ENCODE measurements at places on chromosomes 5 and 9.
A peak's percentile ranks its signal among the peaks of the same experiment; 100 is the strongest.

DNA sequence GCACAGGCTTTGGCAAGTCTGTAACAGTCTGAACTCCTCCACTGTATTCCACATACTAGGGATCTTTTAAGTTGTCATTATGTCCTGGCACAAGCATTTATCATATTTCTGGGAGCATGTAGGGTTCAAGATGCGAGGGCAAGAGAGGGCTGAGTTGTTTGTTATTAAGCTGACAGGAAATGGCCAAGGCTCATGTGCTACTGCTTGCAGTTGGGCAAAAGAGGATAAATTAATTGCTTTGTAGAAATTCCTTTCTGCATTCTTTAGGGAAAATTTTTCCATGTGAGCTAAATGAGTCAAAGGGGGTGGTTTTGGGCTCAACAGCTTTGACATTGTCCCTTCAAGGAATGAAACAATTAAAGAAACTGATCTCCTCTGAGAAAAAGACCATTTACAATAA lies 35.4 kb downstream of the DOCK8 start:
- H3K4me1 ChIP-seq, result no peaks in the 10 kb centered on the region
- H3K27ac ChIP-seq, result no peak overlapping the region
- no peaks in the 10 kb centered on the region for H3K36me3 ChIP-seq

- no peak for DNase-seq
- no peak overlapping the region for H3K4me3 ChIP-seq
- H3K27ac ChIP-seq, result no peak overlapping the region
- no peaks in the 10 kb centered on the region for H3K27me3 ChIP-seq
- H3K36me3 ChIP-seq, result no peaks in the 10 kb centered on the region
- no peaks in the 10 kb centered on the region for H3K4me1 ChIP-seq
These were observed 394.0 kb downstream of the DMRTA1 start for GRCh38 chr9:22840641-22841040.

DNA sequence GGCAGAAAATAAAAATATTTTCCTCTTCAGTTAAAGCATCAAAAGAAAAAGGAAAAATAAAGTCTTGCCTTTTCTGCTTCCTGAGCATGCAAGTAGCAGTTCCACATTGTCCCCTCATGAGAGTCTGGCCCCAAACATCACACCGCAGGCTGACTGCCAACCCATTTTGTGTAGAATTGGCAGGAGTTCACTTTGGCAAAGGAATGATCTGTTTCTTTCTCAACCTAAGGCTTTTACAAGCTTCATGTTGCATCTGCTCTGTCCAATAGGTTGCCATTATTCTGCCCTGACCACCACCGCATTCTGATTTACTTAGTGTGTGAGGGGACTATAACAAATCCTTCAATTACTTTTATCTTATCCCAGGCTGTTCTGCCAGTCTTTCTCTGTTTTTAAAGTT lies 249.5 kb downstream of the ISL1 start:
- H3K36me3 ChIP-seq, result no peaks in the 10 kb centered on the region
- no peak overlapping the region for H3K27ac ChIP-seq
- H3K4me1 ChIP-seq, result no peaks in the 10 kb centered on the region

- H3K27ac ChIP-seq, result no peak overlapping the region
- no peak for DNase-seq
- no peaks in the 10 kb centered on the region for H3K4me1 ChIP-seq
These were observed 8.9 kb downstream of the LCN1 start for GRCh38 chr9:135530146-135530545.

- H3K27ac ChIP-seq, result peak overlapping the region; percentile 93
- H3K27me3 ChIP-seq, result no peaks in the 10 kb centered on the region
- H3K4me1 ChIP-seq, result peaks cover 24% of the 10 kb centered on the region
- no peaks in the 10 kb centered on the region for H3K36me3 ChIP-seq
These were observed 55.4 kb upstream of the PPARGC1B start for GRCh38 chr5:149674686-149675085.

GRCh38 chr5:72537166-72537565 lies 30.0 kb upstream of the ZNF366 start:
- no peak for DNase-seq
- no peak overlapping the region for H3K27ac ChIP-seq
- no peak overlapping the region for H3K4me3 ChIP-seq
- H3K4me1 ChIP-seq, result no peaks in the 10 kb centered on the region
- H3K27me3 ChIP-seq, result no peaks in the 10 kb centered on the region

DNA sequence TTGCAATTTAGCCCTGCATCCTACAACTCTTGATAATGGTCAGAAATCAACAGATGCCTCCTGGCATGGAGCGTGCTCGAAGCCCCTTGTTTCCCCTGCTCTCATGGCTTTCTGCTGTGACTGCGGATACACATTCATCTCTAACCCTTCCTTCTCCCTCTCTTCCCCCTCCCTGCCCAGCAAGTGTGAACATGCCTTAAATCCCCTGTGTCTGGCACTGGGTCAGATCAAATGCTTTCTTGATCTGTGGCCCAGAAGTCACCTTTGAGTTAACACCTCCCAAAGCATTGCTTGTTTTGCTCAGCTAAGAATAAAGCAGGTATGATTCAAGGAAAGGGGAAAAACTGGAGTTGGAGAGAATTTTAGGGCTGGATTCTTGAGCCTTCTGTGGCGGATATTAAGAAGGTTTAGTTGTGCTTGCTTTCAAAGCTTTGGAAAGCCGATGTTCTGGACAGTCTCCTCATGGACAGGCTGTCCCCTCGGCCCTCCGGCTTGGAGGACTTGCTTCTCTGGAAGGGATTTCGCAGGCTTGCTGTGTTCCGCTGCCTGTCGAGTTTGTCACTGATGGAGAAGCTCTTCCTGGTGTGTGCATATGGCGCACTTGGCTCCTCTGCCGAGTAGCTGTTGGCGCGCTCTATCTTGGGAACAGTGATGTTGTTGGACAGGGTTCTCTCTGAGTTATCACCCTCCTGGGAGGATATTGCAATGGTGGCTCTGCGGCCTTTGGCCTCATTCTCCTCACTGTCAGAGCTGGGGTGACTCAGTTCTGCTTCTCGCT lies 121.3 kb upstream of the KLF9 start:
- H3K4me3 ChIP-seq, result no peak overlapping the region
- no peak for DNase-seq
- no peaks in the 10 kb centered on the region for H3K4me1 ChIP-seq
- H3K27ac ChIP-seq, result no peak overlapping the region

GRCh38 chr9:134338394-134339182 lies 12.3 kb downstream of the RXRA start:
- no peak overlapping the region for H3K4me3 ChIP-seq
- H3K27me3 ChIP-seq, result no peaks in the 10 kb centered on the region
- H3K27ac ChIP-seq, result no peak overlapping the region
- no peak for DNase-seq

DNA sequence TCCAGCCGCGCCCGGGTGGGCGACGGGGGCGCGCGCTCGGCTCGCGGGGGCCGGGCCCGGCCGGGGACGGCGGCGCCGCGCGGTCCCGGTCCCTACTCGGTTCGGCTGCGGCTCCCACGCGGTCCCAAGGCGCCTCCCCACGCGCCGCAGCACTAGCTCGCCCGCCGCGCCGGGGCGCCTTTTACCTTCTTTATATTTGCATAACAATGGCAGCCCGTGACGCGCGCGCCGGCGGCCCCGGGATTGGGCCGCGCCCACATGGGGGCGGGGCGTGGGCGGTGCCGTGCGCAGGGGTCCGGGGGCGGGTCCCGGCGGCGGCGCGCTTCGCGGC lies at the start of gene NRARP:
Gene NRARP, minus strand, starts transcription at position 154 of the 331 bp plus-strand sequence. CDS start 343 bp downstream, outside the sequence.
- peak; percentile 96 for DNase-seq
- H3K4me1 ChIP-seq, result peaks cover 65% of the 10 kb centered on the region
- no peaks in the 10 kb centered on the region for H3K36me3 ChIP-seq
- no peaks in the 10 kb centered on the region for H3K27me3 ChIP-seq

GRCh38 chr5:173670130-173670651 lies 53.7 kb upstream of the BOD1 start:
- H3K36me3 ChIP-seq, result no peaks in the 10 kb centered on the region
- no peak overlapping the region for H3K27ac ChIP-seq
- H3K27me3 ChIP-seq, result no peaks in the 10 kb centered on the region
- H3K4me3 ChIP-seq, result no peak overlapping the region

DNA sequence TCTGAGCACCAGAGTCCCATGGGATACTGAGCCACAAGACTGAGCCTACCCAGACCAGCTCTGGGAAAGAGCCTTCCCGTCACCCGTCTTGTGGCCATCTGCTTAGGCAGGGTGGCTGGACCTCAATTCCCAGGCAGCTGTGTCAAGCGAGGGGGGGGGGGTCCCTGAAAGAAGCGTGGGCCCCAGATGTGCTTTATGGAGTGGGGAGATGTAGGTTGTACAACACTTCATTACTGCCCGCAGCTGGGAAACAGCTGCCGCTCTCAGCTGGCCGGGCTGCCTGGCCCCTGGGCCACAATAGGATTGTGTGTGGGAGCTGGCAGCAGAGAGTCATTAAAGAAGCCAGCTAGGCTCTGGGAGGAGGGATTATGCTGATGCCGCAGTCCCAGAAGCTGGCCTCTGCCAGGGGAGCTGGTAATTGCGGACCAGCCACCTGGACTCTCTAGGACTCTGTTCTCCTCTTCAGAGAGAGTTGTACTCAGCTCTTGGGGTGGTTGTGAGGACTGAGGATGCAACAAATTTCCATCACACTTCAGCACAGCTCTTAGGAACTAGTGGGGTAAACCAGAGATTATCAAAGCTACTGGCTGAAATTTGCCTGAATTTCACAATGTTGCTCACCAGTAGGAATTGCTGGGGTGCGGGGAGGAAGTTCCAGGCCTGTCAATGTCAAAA lies 145.4 kb downstream of the GADD45G start:
- no peaks in the 10 kb centered on the region for H3K36me3 ChIP-seq
- H3K4me3 ChIP-seq, result no peak overlapping the region
- no peaks in the 10 kb centered on the region for H3K4me1 ChIP-seq
- no peak overlapping the region for H3K27ac ChIP-seq
- peak; percentile 26 for DNase-seq
- H3K27me3 ChIP-seq, result no peaks in the 10 kb centered on the region

GRCh38 chr5:56161927-56162326 lies 71.2 kb downstream of the ANKRD55 start:
- no peaks in the 10 kb centered on the region for H3K36me3 ChIP-seq
- no peak overlapping the region for H3K4me3 ChIP-seq
- H3K4me1 ChIP-seq, result no peaks in the 10 kb centered on the region

DNA sequence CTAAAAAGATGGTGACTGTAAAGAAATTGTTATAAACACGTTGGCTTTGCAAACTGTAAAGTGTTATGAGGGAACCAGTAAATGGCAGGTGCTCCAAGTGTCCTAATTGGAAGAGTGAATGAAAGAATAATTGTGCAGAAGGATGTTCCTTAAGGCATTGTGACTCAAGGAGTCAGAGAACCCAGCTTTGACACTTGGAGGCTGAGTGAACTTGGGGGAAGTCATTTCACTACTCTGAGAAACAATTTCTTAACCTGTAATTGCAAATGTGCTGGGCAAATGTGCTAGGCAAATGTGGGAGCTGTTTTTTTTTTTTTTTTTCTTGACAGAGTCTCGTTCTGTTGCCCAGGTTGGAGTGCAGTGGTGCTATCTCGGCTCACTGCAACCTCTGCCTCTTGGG lies 84.0 kb upstream of the TNFSF8 start:
- DNase-seq, result no peak
- H3K4me1 ChIP-seq, result peaks cover 4% of the 10 kb centered on the region
- H3K36me3 ChIP-seq, result no peaks in the 10 kb centered on the region
- no peak overlapping the region for H3K27ac ChIP-seq

DNA sequence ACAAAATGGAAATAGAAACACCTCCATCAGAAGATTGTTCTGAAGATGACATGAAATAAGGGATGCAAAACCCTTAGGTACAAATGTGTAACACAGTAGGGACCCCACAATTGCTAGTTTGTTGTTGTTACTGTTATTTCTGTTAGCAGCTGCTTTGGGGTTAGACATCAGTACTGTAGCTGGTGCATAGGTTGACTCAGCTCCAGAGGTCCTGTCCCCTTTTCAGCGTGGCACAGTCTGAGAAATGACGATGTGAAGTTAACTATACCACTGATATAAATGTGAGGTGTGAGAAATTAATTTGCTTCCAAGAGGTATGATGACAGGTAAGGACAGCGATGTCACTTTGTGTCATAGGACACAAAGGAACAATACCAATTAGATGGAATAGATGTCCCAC lies 384.6 kb upstream of the KLF4 start:
- no peak overlapping the region for H3K4me3 ChIP-seq
- H3K36me3 ChIP-seq, result no peaks in the 10 kb centered on the region
- no peaks in the 10 kb centered on the region for H3K4me1 ChIP-seq
- no peaks in the 10 kb centered on the region for H3K27me3 ChIP-seq
- H3K27ac ChIP-seq, result no peak overlapping the region

GRCh38 chr5:172077664-172078425 lies 71.4 kb upstream of the FBXW11 start:
- DNase-seq, result peak; percentile 56
- no peak overlapping the region for H3K27ac ChIP-seq
- H3K27me3 ChIP-seq, result no peaks in the 10 kb centered on the region
- peaks cover 20% of the 10 kb centered on the region for H3K36me3 ChIP-seq
- no peaks in the 10 kb centered on the region for H3K4me1 ChIP-seq

DNA sequence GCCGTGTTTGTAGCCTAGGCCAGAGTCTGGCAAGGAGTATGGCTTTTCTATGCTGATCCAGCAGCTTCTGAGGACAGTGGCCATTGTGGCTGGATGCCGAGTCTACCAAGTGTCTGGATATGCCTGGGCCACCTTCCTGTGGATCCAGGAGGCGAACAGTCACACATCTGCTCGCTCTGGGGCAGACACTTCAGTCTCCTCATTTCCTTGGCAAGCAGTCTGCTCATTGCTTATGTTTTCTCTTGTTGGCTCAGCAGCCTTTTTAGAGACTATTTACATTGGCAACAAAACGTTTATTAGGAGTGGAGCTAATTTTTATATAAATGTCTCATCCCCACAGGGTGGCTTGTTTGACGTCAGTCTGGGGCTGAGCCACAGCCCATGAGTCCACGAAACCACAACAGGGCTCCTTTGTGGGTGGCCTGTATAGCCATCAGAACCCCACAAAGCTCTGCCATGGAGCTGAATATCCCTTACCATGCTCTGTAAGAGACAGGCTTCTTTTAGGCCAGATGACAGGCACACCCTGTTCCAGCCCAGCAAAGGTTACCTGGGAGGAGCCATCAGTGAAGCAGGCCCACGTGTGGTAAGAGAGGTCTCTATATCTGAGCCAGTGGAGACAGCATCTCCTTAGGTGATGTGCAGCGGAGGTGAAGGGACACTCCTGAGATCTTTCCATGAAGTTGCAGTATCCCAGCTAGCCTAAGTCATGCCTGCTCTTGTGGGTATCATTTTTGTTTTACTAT lies 221.7 kb downstream of the DIRAS2 start:
- H3K36me3 ChIP-seq, result no peaks in the 10 kb centered on the region
- DNase-seq, result no peak
- H3K4me3 ChIP-seq, result no peak overlapping the region
- H3K27ac ChIP-seq, result no peak overlapping the region

DNA sequence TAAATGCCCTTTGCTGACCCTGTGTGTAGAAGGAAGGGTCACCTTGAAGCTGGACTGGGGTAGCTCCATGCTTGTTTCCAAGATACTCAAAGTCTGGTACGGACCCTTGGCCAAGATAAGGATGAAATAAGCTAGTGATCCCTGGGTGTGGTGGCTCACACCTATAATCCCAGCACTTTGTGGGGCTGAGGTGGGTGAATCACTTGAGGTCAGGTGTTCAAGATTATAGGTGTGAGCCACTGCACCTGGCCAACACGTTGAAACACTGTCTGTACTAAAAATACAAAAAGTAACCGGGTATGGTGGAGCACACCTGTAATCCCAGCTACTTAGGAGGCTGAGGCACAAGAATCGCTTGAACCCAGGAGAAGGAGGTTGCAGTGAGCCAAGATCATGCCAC lies 33.3 kb downstream of the ACOT12 start:
- peaks cover 2% of the 10 kb centered on the region for H3K4me1 ChIP-seq
- H3K4me3 ChIP-seq, result no peak overlapping the region
- no peaks in the 10 kb centered on the region for H3K36me3 ChIP-seq
- no peak overlapping the region for H3K27ac ChIP-seq

All from small intestine (tissue), 16 donors.